ENCODE measurements at places on chromosomes 12 and 14.

DNA sequence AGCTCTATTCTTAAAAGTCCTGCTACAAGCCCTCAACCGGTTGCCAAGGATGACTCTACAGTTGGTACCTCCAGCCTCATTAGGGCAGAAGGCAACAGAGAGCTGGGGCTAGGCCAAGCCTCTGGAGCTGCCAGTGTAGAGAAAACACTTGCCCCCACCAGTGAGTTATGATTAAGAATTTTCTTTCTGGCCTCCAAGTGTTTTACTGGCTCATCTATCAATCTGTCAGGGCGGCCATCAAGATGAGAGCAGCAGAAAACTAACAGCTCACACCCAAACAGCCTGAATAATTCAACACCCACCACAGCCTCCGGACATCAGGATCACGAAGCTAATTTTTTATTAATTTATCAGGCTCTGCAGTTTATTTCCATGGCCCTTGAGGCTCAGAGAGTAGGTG is 40.7 kb upstream of the CMKLR1 start:
- DNase-seq, result no peak

GRCh38 chr12:131000000-131000486 is 46.3 kb downstream of the ADGRD1 start:
- no peak for DNase-seq

GRCh38 chr12:1313906-1314305 is 280.5 kb downstream of the FBXL14 start:
- no peak for DNase-seq

DNA sequence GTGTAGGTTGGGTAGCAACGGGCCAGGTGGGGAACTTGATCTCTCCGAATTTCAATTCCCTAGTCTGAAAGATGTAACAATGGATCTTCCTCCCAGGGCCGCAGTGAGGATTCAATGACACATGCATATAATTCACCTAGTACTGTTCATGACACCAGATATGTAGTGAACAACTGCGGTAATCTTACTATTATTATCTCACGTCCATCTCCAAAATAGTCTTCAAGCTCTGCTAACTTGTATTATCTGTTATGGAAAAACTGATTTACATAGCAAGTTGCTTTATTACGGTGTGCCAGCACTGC is 26.4 kb downstream of the MOK start:
- DNase-seq, result no peak

- no peak for DNase-seq
Observed at GRCh38 chr12:26719852-26720251, 113.1 kb downstream of the ITPR2 start.

DNA sequence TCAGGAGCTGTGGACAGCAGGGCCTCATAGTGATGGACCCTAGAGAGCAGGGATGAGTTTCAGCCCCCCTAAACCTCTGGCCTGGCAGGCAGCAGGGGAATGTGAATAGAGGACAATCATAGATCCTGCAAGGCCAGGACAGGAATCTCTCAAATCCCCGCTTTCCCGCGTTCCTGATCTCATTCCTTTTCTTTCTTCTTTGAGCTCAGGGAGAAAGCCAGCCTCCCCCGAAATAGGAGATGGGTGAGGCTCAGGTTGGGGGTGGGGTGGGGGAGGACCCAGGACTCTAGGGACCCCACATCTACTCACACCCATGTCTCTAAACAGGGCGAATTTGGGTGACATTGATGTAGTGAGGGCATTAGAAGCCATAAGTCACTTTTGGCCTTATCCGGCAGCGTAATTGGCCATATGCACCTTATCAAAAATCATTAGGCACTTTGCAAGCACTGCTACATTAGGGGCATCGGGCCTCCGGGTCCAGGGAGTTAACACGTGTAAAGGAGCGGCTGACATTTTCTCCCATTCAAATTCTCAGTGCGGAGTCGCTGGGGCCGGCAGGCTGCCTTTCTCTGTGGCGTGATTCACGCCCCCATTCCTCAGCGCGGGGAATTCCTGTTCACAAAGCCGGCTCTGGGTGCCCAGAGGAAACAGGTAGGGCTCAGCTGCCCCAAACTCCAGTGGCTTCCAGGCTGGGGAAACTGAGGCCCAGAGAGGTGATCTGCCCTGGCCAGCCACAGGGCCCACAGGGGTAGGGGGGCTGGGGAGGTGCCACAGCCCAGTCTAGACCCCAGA is 1.5 kb downstream of the LHX5 start:
- no peak for DNase-seq

- no peak for DNase-seq
Observed at GRCh38 chr12:31316891-31317290, 9.1 kb downstream of the SINHCAF start.

DNA sequence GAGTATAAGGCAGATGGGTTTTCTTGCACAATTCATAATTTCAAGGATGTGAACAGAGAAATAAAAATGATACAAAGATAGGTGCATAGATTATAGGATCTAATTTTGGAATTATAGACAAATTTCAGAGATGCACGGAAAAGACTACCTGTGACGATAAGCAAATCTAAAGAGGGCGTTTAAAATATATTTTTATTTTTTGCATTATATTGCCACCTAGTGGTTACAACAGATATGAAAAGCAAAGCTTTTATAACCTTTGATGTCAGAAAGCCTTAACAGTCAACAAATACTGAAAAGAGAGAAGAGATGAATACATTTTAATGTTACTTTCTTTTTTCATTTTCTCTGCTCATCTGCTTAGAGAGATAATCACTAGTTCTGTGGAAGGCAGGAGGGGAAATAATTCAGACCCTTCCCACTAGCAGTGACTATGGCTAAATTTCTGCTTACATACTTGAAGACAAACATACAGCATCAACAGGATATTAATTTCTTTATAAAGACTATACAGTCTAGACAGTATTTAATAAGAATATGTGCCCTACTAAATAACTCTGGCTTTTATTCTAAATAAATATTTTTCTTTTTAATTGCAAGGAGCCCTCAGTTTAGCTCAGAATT is 46.3 kb downstream of the NTS start:
- no peak for DNase-seq
